ENCODE measurements at places on chromosomes 12 and 14. TPM values are rescaled to one million over a fixed set of nuclear protein-coding genes. Genes with fewer than 3 reads are reported as not detected.

DNA sequence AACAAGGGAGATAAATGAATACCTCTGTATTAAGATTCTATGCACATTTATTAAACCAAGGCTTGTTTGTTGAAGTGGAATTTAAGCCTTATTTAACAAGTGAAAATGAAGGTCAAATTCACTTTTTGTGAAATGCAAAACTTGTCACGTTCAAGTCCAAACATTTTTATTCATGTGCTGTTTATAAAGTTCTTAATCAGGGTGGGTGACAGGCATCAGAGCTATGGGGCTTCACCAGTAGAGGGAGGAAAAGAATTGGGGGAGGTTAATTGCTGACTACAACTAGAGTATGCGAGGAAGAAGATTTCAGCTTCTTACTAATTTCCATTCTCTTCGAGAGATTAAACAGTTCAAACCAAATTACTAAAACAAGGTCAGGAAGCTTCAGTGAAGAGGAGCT lies 9.7 kb downstream of the MOK start:
- no peak for DNase-seq

- no peak for DNase-seq
These were observed 81.2 kb downstream of the BTG1 start for GRCh38 chr12:92064422-92064821.

- no peak for DNase-seq
These were observed 117.2 kb downstream of the RGS6 start for GRCh38 chr14:72049462-72049861.

- DNase-seq: no peak
These were observed 81.8 kb upstream of the CCDC198 start for GRCh38 chr14:57575482-57575881.

DNA sequence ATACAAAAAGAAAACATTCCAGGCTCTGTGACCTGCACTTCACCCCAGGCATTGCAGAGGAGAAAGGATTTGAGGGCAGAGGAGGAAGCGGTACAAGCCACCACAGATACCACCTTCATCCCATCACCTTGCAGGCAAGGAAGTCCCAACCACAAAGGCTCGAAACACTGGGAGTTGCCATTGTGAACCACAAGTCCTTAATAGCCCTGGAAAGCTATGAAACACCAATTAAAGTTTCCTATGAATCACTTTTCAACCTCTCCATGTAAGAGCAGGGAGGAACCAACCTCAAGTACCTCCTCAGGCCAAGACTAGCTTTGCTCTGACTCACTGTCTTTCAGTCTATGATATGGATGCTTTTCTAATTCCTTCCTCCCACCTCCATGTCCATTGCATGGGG lies 27.0 kb downstream of the MAP3K9 start:
- DNase-seq: no peak

GRCh38 chr14:24339284-24340151 lies at the start of gene RIPK3:
Gene RIPK3 (minus strand): TSS chr14:24339991. CDS start chr14:24339826, 165 bp downstream.
- no peak for DNase-seq

DNA sequence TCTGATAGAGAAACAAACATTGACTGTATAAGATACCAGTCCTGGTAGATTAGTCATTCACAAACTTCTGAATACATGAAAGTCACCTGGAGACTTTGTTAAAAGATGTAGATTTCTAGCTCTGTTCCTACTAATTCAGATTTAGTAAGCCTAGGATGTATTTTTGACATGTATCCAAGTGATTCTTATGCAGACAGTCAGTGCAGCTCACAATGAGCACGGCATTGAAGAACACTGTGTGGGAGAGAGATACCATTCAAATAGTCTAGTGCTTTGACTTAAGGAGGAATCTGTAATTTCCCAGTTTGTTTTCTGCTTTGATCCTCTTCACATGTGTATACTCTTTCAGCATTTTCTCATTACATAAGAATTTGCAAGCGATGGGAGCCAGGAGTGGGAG lies 68.7 kb upstream of the STXBP6 start:
- DNase-seq: no peak

DNA sequence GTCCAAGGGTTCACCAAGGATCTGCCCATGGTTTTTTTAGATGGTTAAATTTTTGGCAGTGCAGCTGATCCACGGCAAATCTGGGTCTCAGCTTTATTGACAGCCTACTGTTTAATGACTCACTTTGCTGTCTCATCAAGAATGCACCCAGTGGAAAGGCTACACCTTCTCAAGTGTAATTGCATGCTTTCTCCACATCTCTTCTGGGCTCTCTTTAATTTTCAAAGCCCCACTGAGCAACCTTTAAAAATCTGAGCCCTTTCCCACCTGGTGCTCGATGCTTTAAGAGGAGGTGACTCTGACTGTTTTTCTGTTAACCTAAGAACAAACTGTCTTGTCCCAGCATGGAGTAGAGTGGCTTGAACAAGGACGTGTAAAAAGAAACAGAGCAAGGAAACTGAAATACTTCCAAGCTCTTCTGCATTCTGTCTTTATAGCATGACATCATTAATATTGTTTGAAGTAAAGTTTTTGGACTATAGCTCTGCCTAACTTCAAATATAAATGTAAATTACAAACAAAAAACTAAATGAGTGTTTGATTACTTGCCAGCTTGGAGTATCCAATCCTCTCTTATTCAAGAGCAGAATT lies 214.2 kb upstream of the KRR1 start:
- no peak for DNase-seq

SOAT2 gene
- 0.48 TPM for polyA plus RNA-seq

SLC38A4 gene
- 120 TPM for polyA plus RNA-seq

INSM2 gene
- polyA plus RNA-seq: not detected

CPNE6 gene
- 0.17 TPM for polyA plus RNA-seq
